ENCODE measurements at places on chromosomes 2 and 18. TPM values are rescaled to one million over a fixed set of nuclear protein-coding genes. Genes with fewer than 3 reads are reported as not detected.

The SOX11 gene
- total RNA-seq = 9.8 TPM

The CPO gene
- total RNA-seq = 0.53 TPM

The MRPS5 gene
- 43.5 TPM for total RNA-seq

The CFC1B gene
- not detected for total RNA-seq

The CCDC74B gene
- 5.2 TPM for total RNA-seq

The KIF5C gene
- total RNA-seq = 10.8 TPM

The FECH gene
- total RNA-seq = 28.7 TPM

The MATN3 gene
- total RNA-seq = 1.1 TPM

The NPAS2 gene
- total RNA-seq = 11.8 TPM

The NEUROD1 gene
- total RNA-seq = not detected

The UGT1A5 gene
- total RNA-seq = 0.79 TPM

The BBS5 gene
- 13.8 TPM for total RNA-seq

The PTPN2 gene
- 36.9 TPM for total RNA-seq

The CYP20A1 gene
- total RNA-seq = 57.6 TPM

The SPAST gene
- total RNA-seq = 50.2 TPM

The ASB18 gene
- total RNA-seq = not detected

The SERPINB3 gene
- total RNA-seq = 0.16 TPM

The PLGLB2 gene
- 3.9 TPM for total RNA-seq

All from urinary bladder (tissue), 4 donors.